ENCODE measurements at places on chromosomes 4 and X. TPM values are rescaled to one million over a fixed set of nuclear protein-coding genes. Genes with fewer than 3 reads are reported as not detected.

DNA sequence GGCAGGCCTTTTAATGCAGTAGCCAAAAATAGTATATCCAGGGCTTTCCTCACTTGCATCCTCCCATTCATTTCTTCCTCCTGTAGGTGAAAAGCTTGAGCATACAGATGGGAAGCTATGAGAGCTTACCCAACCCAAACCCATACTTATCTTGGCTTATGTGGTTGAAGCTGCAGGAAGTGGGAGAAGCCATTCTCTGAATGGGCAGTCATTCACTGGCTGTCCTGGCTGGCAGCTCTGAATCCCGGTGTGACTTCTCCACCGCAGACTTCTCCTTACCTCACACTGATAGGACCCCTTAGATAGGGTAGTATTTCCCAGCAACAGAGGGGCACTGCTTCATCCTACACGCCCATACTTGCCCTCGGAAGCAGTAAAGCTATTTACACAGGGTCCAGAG lies 125.4 kb downstream of the AMMECR1 start:
- H3K36me3 ChIP-seq: no peaks in the 10 kb centered on the region
- peak; percentile 44 for DNase-seq
- H3K4me1 ChIP-seq: no peaks in the 10 kb centered on the region
- H3K27me3 ChIP-seq: no peaks in the 10 kb centered on the region

GRCh38 chr4:169815606-169816005 lies 57.9 kb upstream of the HPF1 start:
- no peak overlapping the region for H3K4me3 ChIP-seq
- peak; percentile 27 for DNase-seq
- no peaks in the 10 kb centered on the region for H3K36me3 ChIP-seq
- no peaks in the 10 kb centered on the region for H3K27me3 ChIP-seq

ASB9 gene
- 0.27 TPM for total RNA-seq

DNA sequence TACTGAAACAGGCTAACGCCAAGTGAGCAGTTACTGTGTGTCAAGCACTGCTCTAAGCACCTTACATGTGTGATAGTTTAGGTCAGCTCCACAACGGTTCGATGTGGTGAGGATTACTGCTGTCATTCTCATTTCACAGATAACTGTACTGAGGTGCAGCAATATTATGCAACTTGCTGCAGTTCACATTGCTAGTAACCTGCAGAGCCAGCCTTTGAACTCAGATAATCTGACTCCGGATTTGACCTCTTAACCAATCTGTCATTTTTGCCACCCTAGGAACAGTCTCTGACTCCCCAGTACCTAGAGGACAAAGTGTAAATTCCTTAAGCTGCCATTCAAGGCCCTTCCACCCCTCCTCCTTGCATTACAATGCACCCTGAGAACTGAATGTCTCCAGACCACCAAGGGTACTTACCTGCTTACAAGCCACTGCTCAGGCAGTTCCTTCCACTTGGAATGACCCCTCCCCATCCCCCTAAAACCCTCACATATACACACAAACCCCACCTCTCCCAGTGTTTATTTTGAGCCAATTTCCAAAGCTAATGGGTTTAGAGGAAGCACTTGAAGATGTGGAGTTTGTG lies 24.9 kb downstream of the EFNB1 start:
- H3K36me3 ChIP-seq: no peaks in the 10 kb centered on the region
- H3K4me3 ChIP-seq: no peak overlapping the region
- no peak for DNase-seq
- no peaks in the 10 kb centered on the region for H3K27me3 ChIP-seq

DNA sequence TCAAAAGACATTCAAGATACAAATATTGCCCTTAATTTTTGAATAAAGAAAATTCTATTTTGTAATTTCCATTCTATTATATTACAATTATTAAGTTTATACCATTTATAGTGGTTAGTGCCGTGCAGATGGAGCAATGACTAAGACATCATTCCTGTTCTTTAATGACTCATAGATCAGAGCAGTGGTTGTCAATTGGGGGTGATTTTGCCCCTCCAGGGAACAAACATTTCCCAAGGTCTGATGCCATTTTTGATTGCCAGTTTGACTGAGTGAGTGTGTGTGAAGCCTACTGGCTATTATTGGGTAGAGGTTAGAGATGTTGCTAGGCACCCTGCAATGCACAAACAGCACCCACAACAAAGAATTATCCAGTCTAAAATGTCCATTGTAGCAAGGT lies 97.9 kb upstream of the DDIT4L start:
- H3K27me3 ChIP-seq: no peaks in the 10 kb centered on the region
- no peaks in the 10 kb centered on the region for H3K36me3 ChIP-seq
- no peak overlapping the region for H3K27ac ChIP-seq
- H3K4me1 ChIP-seq: peaks cover 18% of the 10 kb centered on the region

GRCh38 chr4:152476796-152477195 lies 59.1 kb downstream of the FBXW7 start:
- H3K27me3 ChIP-seq: no peaks in the 10 kb centered on the region
- H3K4me1 ChIP-seq: peaks cover 3% of the 10 kb centered on the region
- H3K27ac ChIP-seq: no peak overlapping the region
- no peak overlapping the region for H3K4me3 ChIP-seq
- no peaks in the 10 kb centered on the region for H3K36me3 ChIP-seq
- no peak for DNase-seq

DNA sequence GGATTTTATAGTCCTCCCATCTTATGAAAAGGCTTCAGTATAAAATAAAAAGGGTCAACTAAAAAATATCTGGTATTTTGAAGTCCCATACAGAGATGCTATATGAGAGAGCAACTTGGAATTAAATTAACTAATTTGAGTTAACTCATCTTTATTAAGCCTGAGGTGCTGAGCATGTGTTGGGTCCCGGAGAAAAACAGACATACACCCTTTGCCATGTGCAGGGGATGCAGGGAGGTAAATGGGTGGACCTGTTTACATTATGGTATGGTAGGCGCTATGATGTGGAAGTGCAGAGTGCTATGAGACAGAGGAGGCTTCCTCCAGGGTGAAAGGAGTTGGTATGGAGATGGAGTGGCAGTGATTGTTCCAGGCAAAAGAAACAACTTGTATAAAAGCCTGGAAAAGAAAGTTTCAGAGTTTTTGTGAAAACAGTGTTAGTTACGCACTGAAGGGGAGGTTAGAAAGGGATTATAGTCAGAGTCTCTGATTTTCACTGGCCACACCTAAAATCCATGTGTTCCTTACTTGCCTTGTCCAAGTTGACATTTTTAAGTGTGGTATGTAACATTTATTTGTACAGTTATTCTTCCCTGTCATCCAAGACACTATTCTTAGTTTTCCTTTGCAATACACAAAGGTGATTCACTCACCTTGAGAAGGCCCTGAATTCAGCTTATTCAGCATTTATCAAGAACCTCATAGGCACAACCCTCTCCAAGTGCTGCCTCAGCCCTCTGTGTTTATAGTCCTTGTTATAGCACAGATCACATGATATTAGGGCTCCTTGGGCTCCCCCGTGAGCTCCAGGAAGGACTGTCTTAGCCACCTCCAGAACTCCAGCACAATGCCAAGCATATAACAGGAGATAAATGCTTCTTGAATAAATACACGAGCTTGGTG lies 152.0 kb downstream of the RASL11B start:
- H3K4me3 ChIP-seq: no peak overlapping the region
- H3K27ac ChIP-seq: no peak overlapping the region
- no peaks in the 10 kb centered on the region for H3K36me3 ChIP-seq
- H3K27me3 ChIP-seq: no peaks in the 10 kb centered on the region
- H3K4me1 ChIP-seq: peaks cover 16% of the 10 kb centered on the region

GRIA3 gene
- 18.6 TPM for total RNA-seq

TMEM31 gene
- total RNA-seq: 0.43 TPM

TMPRSS11B gene
- total RNA-seq: 0.27 TPM

- no peak overlapping the region for H3K27ac ChIP-seq
- H3K4me1 ChIP-seq: no peaks in the 10 kb centered on the region
- H3K27me3 ChIP-seq: no peaks in the 10 kb centered on the region
- no peak overlapping the region for H3K4me3 ChIP-seq
Observed at GRCh38 chr4:66197451-66197850, 527.2 kb upstream of the EPHA5 start.

- no peaks in the 10 kb centered on the region for H3K36me3 ChIP-seq
- no peaks in the 10 kb centered on the region for H3K4me1 ChIP-seq
- no peaks in the 10 kb centered on the region for H3K27me3 ChIP-seq
- H3K27ac ChIP-seq: no peak overlapping the region
Observed at GRCh38 chr4:120770897-120771296, 151.6 kb downstream of the PRDM5 start.

PCSK1N gene
- 62.0 TPM for total RNA-seq

DNA sequence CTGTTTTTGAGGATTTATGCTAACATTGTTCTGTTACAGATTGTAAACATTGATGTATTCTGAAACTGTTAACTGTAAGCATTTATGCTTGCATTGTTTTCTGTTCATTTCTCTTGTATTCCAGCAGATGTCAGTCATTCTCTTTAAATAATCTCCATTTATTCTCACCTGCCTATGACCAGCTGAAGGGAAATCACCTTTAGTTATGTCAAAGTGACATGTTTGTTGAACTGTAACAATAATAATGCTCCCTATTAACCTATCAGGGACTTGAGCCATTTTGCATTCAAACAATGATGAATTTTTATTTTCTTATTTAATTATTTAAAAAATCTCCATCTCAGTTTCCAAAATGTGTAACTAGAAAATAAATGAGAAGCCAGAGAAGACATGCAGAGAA lies 58.0 kb downstream of the SPCS3 start:
- no peak overlapping the region for H3K4me3 ChIP-seq
- no peaks in the 10 kb centered on the region for H3K4me1 ChIP-seq
- no peaks in the 10 kb centered on the region for H3K36me3 ChIP-seq
- DNase-seq: peak; percentile 16

GSPT2 gene
- total RNA-seq: 14.7 TPM

SORCS2 gene
- total RNA-seq: 25.7 TPM

DNA sequence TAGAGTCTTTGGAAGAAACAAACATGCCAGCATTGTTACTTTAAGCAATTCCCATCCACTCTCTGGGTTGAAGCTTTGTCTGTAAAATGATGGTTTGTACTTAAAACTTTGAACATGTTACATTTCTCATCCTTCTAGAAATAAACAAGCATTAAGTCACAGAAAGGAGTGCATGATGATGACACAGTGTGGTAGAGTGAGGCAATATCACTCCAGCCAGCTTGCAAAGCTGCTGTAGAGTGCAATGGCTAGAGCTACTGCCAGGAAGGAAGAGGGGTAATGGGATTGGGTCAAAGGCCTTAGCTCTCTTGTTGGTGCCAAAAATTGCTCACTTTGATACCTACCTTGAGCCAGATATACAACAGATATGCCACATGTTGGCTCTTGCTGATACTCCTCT lies 12.3 kb upstream of the ENOX2 start:
- DNase-seq: no peak
- no peak overlapping the region for H3K27ac ChIP-seq
- H3K4me3 ChIP-seq: no peak overlapping the region
